Stimulated activated naive CD4-positive, alpha-beta T cell (primary cell): ENCODE measurements at places on chromosomes 6 and 20.

- DNase-seq, result no peak
Measured at GRCh38 chr6:80742481-80742880, 636.0 kb downstream of the BCKDHB start.

DNA sequence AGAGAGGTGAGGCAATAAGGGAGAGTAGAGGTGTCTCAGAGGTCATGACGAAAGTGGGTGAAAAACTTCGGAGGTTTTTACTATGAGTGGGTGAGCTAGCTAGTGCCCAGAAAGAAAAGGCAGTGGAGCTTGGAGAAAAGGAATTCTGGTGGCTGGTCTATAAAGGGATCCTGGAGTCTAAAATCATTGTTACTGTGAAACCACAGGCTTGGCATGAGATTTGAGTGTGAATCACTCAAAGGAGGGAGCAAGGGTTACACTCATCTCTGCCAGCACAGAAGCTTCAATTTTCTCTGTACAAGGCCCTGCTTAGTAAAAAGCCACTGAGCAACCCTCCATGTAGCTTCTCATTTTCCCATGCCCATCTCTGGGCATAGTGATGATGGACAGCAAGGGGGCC is 47.5 kb downstream of the CD83 start:
- no peak for DNase-seq

- no peak for DNase-seq
Measured at GRCh38 chr6:22926790-22927354, 357.5 kb downstream of the HDGFL1 start.

DNA sequence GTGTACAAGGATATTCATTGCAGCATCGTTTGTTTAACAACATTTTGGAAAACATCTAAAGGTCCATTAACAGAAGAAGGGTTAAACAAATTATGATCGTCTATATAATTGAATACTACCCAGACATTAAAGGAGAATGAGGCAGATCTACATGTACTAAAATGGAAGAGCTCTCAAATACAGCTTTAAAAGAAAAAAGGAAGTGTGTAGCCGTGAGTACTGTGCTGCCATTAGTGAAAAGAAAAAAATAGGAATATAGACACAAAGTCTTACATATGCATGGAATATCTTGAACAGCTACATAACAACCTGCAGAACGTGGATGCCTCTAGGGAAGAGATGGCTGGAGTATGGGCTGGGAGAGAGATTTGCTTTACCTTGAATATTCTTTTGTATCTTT is 37.9 kb downstream of the PRDM1 start:
- no peak for DNase-seq

GRCh38 chr6:49713346-49713745 is at the start of gene CRISP2:
CRISP2 (minus strand) TSS chr6:49713543; CDS start chr6:49709196, 4,347 bp downstream.
- no peak for DNase-seq

GRCh38 chr20:19850198-19850533 is 92.1 kb downstream of the RIN2 start:
- no peak for DNase-seq

GRCh38 chr6:49852975-49853374 is 13.4 kb downstream of the CRISP1 start:
- DNase-seq, result no peak

DNA sequence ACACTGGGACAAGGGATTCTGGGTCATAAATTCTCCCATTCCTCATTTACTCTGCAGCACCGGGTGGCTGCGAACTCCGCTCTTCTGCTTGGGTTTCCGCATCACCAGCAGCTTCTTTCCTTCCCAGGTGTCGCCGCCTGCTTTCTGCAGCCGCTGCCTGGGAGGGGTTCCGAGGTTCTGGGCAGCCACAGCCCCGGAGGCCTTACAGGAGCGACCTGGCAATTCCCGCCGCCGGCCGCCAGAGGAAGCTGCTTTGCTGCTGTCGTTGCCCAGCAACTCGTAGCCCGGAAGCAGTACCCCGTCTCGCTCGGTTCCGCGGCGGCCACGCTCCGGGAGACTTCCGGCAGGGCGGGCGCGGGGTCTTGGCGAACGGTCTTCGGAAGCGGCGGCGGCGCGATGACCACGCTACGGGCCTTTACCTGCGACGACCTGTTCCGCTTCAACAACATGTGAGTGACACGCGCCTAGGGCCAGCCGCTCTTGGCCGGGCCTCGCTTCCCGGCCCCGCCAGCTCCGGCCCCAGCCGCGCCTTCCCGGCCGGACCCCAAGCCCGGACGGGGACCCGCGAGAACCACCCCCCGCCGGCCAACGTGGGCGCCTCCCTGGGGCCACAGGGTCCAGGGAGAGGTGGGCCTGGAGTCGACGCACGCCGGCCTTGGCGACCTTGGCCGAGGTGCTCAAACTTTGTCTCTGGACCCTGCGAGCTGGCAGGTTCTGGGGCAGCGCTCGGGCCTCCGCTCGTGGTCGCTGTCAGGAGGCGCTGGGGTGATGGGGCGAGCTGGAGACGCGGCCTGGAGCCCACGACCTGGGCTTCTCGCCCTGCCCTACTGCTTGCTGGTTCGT is at the start of gene NAA20:
TSS of gene NAA20 (plus strand) at position 362 of the 843 bp plus-strand sequence. CDS start at position 397, 35 bp downstream.
- DNase-seq, result peak; percentile 81

- DNase-seq, result no peak
Measured at GRCh38 chr6:107423474-107423990, 35.8 kb downstream of the PDSS2 start.

DNA sequence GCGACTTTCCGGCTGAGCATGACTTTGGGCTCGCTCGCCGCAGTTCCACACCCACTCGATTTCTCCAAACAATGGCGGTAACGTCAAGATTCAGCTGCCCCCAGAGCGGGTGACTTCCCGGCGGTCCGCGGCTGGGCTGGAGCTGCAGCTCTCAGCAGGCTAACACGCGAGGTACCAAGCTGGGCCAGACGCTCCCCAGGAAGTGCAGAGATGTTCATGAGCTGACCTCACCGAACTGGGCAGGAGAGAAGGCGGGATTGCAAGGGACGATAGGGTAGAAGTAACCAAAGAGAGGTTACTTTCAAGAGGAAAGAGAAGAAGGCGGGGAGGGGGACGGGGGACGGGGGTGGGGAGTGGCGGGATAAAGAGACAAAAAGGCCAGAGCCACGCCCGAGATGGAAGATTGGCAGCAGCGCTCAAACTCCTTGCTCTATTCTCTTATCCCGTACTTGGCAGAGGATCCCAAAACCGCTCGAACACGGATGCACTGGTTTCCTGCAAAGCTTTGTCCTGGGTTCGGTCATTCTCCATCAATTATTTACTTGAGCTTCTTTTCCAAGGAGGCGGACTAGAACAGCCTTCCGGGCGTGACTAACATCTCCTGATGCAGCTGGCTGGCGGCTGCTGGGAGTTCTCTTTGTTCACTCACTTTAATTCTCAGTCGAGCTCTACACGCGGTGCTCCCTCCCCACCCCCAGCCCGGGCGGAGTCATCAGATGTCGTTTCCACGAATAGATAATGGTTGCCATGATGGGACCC is at the start of gene MTCL3:
TSS of gene MTCL3 (minus strand) at position 626 of the 759 bp plus-strand sequence.
- DNase-seq, result no peak

GRCh38 chr20:62891111-62891510 is 29.5 kb upstream of the TCFL5 start:
- DNase-seq, result peak; percentile 71

- peak; percentile 87 for DNase-seq
Measured at GRCh38 chr6:33430991-33431879, 11.4 kb downstream of the SYNGAP1 start.

DNA sequence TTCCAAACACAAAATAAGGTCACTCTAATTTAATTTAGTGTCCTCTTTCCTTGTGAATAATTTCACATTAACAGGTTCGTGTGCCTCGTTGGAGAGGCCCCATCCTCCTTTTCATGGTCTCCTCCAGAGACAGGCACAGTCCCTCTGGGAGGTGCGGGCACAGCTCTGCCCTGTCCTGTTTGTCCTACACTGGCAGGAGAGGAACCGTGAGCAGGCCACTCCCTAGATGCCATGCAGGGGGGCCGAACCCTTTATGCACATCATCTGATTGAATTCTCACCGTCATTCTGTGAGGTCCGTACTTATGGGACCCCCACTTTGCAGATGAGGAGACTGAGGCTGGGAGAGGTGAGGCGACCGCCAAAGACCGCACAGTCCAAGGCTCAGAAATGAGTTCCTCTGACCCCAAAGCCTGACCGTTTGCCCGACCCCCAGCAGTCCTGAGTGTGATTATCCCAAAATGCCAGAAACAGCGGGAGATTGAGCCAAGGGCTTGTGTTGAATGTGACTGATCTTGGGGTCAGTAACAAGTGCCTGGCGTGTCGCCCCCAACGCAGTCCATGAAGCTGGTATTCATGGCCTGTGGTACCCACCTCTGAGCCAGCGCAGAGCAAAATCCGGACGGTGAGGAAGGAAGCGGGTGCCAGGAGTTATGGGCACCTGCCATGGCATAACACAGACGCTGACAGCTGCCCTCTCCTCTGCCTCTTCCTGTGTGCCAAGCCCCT is 43.5 kb downstream of the PMEPA1 start:
- DNase-seq, result no peak

DNA sequence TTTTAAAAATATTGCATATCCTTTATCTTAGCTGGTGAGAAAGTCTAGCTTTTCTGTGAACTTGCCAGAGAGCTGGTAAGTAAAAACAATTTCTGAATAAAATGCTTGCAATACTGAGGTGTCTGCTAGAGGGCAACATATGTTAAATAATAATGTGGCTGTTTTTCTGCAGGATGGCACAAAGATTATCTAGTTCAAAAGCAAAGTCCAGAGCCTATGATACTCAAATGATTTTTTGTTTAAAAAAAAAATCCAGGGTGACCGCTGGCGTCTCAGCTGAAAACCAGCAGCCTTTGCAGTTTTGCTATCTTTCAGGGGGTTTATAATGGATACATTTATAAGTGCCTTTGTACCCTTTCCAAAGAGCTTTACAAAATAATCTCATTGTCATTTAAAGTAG is 194.9 kb downstream of the PHACTR1 start:
- no peak for DNase-seq

DNA sequence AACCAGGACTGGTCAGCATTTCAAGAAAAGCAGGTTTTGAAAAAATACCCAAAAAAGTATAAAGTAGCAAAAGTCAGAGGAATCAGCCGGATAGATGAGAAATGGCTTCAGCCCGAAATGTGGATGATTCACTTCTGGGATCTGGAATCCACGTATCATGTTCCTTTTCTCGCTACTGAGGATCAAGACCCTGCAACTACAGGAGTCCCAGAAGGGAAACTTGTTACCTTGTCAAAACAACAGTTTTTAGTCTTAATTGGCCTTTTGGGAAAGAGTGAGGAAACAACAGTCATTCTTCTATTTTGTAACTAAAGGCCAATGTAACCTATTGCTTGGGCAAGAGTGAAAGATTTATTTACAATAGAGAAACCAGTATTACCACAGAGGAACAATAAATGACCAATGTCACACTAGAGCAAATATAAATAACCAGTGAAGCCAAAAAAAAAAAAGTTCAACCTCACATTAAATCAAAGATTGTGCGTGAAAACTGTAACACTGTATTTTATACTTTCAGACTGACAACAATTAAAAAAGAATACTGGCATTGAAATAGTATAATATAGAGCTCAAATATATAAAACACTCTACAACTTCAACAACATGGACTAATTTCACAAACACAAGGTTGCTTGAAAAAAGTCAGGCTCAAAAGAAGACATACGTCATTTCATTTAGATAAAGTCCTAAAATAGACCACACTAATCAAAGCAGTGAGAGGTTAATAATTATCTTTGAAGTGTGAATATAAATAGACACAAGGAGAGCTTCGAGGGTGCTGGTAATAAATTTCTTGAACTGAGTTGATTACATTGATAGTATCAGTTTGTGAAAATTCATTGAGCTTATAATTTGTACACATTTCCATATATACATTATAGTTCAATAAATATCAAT is 116.2 kb downstream of the GFRAL start:
- no peak for DNase-seq

- no peak for DNase-seq
Measured at GRCh38 chr6:13013681-13014503, 297.3 kb downstream of the PHACTR1 start.

GRCh38 chr6:158011478-158011920 is 29.8 kb downstream of the SYNJ2 start:
- DNase-seq, result no peak

GRCh38 chr6:109299776-109300564 is 82.3 kb downstream of the CD164 start:
- DNase-seq, result no peak

GRCh38 chr20:46144432-46145025 is 26.4 kb downstream of the CD40 start:
- DNase-seq, result no peak

DNA sequence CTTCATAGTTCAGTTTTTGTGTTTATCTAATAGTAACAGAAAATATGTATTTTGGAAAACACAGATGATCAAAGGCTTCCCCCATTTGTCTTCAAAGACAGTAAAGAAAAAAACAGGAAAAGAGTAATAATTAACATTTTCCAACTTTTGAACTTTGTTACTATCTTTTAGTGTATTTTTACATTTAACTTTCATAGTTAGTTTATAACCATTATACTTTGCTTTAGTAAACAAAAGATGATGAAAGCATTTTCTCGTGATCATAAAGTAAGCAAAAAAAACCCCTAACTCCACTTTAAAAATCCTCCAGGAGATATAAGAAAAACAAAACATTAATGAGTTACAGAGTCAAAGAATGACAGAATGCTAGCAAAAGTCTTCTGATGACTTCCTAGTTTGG is 13.6 kb upstream of the GPRC6A start:
- DNase-seq, result no peak

GRCh38 chr6:116429111-116429510 is 32.1 kb upstream of the CALHM6 start:
- no peak for DNase-seq

- DNase-seq, result peak; percentile 49
Measured at GRCh38 chr6:26205625-26206574, 118.7 kb downstream of the HFE start.

GRCh38 chr20:56409521-56409920 is 2.5 kb upstream of the CASS4 start:
- DNase-seq, result no peak

DNA sequence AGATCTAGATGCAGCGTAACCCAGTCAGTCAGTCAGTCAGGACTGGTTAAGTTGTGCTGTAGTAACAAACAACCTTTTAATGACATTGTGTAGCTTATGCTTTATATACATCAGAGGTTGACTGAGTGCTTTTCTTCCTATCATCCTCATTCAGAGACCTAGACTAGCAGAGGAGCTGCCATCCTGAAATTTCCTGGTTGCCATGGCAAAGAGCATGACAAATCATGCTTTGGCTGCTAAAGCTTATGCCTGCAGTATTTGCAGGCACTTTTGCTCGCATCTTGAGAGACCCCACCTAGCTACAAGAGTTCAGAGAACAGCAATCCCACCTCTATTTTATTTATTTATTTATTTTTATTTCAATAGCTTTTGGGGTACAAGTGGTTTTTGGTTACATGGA is 244.0 kb downstream of the BTBD3 start:
- DNase-seq, result no peak

GRCh38 chr6:135092724-135093123 is 38.1 kb upstream of the HBS1L start:
- DNase-seq, result no peak

- no peak for DNase-seq
Measured at GRCh38 chr20:59804347-59804746, 129.1 kb downstream of the SYCP2 start.

GRCh38 chr20:8631271-8631670 is 437.6 kb upstream of the PLCB4 start:
- no peak for DNase-seq

GRCh38 chr6:159487636-159488035 is 205.4 kb downstream of the SOD2 start:
- DNase-seq, result no peak
